PC-9 (cell line): ENCODE measurements at places on chromosomes 4 and X. TPM values are rescaled to one million over a fixed set of nuclear protein-coding genes. Genes with fewer than 3 reads are reported as not detected.

GRCh38 chr4:177281351-177281909, 28.2 kb upstream of the NEIL3 start:
- no peak overlapping the region for H3K27ac ChIP-seq
- no peak overlapping the region for H3K4me3 ChIP-seq
- H3K4me1 ChIP-seq: no peaks in the 10 kb centered on the region
- DNase-seq: no peak
- H3K27me3 ChIP-seq: no peaks in the 10 kb centered on the region
- no peaks in the 10 kb centered on the region for H3K36me3 ChIP-seq

GUCY1A1 gene
- total RNA-seq: 0.17 and 0.43 TPM in 2 replicates

- H3K4me1 ChIP-seq: no peaks in the 10 kb centered on the region
- no peak overlapping the region for H3K4me3 ChIP-seq
- no peak for DNase-seq
- no peaks in the 10 kb centered on the region for H3K27me3 ChIP-seq
- no peaks in the 10 kb centered on the region; the same call in 1 of the 2 replicates for H3K36me3 ChIP-seq
- H3K27ac ChIP-seq: no peak overlapping the region
Measured at GRCh38 chrX:72644946-72645345, 69.2 kb downstream of the PHKA1 start.

DNA sequence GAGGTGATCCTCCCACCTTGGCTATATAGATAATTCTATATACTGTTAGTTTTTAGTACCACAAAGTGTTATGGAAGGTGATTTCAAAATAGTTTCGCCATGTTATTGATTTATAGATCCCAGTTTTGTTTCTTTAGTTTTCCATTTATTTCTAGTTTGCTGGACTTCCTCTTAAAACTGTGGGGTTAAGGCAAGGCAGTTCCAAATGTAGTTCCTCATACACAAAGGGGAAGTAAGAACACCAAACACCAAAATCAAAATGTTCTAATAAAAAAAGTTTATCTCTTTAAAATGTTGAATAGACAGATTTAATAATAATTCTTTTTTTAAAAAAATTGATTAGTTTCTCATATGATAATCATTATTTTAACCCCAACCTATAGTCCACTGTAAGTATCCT, 6.8 kb upstream of the CISD2 start:
- H3K27me3 ChIP-seq: no peaks in the 10 kb centered on the region
- peaks cover 4% of the 10 kb centered on the region; the same call in 1 of the 2 replicates for H3K4me1 ChIP-seq
- DNase-seq: no peak
- H3K36me3 ChIP-seq: no peaks in the 10 kb centered on the region
- no peak overlapping the region for H3K4me3 ChIP-seq

- no peaks in the 10 kb centered on the region for H3K4me1 ChIP-seq
- H3K27ac ChIP-seq: no peak overlapping the region
- DNase-seq: no peak
- H3K36me3 ChIP-seq: no peaks in the 10 kb centered on the region
- H3K27me3 ChIP-seq: no peaks in the 10 kb centered on the region
Measured at GRCh38 chr4:55122235-55122634, 3.2 kb downstream of the KDR start.

MAPK10 gene
- 3.1 and 4.2 TPM in 2 replicates for total RNA-seq

UGT2A2 gene
- total RNA-seq: not detected in 2 replicates

- no peak overlapping the region for H3K27ac ChIP-seq
- H3K4me1 ChIP-seq: no peaks in the 10 kb centered on the region
- no peak overlapping the region for H3K4me3 ChIP-seq
- no peaks in the 10 kb centered on the region for H3K36me3 ChIP-seq
- DNase-seq: no peak
Measured at GRCh38 chr4:118224243-118224829, 128.5 kb downstream of the PRSS12 start.

DNA sequence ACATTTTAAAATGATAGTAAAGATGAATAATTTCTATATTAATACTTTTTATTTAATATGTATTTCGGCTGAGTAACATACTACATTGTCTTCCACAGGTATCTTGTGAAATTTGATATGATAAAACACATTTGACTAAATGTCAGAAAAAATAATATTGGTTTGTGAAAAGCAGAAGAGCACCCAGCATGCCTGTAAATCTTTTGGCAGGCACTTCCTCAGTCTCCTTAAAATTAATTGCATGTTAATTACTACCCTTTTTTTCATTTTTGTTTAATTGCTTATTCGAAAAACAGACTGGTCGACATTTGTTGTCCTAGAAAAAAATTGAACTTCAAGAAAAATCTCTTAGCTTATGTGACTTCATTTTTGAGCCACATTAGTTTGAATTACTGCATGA, 40.6 kb downstream of the CLCN3 start:
- peak overlapping the region; percentile 98 for H3K27ac ChIP-seq
- H3K36me3 ChIP-seq: no peaks in the 10 kb centered on the region
- no peaks in the 10 kb centered on the region for H3K27me3 ChIP-seq
- peaks cover 47% of the 10 kb centered on the region for H3K4me1 ChIP-seq
- no peak for DNase-seq

- H3K4me1 ChIP-seq: peaks cover 17% of the 10 kb centered on the region
- H3K27me3 ChIP-seq: no peaks in the 10 kb centered on the region
- no peak for DNase-seq
- H3K27ac ChIP-seq: no peak overlapping the region
- H3K36me3 ChIP-seq: no peaks in the 10 kb centered on the region
Measured at GRCh38 chr4:102761296-102761701, 531 bp upstream of the MANBA start.

SMIM10 gene
- 0.50 and 0.52 TPM in 2 replicates for total RNA-seq

IRF2 gene
- total RNA-seq: 27.4 and 34.4 TPM in 2 replicates

DNA sequence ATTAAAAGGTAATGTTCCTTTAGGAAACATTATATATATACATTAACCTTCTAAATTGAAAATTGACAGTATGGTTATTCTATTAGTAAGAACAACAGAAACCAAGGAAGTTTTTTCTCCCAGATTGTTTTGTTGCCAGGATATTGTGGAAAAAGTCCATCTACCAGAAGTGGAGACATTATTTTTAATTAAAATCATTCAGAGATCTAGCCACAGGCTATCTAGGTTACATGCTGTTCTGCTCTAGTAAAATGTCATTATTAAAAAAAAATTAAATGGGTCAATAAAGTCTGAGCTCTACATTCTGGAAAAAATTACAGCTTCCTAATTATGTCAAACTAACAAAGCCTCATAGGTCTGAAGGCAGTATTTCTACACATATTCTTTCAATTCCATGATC, 74.3 kb downstream of the NSG1 start:
- no peak overlapping the region for H3K27ac ChIP-seq
- H3K4me3 ChIP-seq: no peak overlapping the region
- H3K27me3 ChIP-seq: no peaks in the 10 kb centered on the region
- no peaks in the 10 kb centered on the region; the same call in 1 of the 2 replicates for H3K36me3 ChIP-seq
- no peak for DNase-seq

DNA sequence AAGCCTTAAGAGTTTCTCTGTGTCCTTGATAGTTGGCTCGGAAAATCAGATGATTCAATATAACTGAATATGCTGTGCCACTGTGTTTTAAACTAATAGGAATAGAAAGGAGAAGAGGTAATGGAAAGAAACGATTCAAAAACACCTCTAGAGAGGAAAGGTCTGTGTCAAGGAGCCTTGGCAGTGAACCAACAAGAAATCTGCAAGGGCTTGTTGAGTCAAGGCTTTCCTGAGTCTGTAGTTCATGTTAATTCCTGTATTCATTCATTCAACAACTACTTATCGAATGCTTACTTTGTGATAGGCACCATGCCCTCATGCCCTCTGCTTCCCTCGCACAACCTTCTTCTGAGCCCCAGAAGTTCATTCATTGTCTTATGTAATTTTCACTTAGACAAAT, 336.0 kb downstream of the PDHA2 start:
- no peak overlapping the region for H3K4me3 ChIP-seq
- DNase-seq: no peak
- H3K36me3 ChIP-seq: no peaks in the 10 kb centered on the region
- no peaks in the 10 kb centered on the region for H3K27me3 ChIP-seq

GRCh38 chr4:101102114-101102742, 245.1 kb downstream of the PPP3CA start:
- no peaks in the 10 kb centered on the region for H3K36me3 ChIP-seq
- no peak overlapping the region for H3K27ac ChIP-seq
- no peaks in the 10 kb centered on the region for H3K4me1 ChIP-seq
- H3K27me3 ChIP-seq: no peaks in the 10 kb centered on the region

ADAM29 gene
- not detected in 2 replicates for total RNA-seq

- no peaks in the 10 kb centered on the region for H3K27me3 ChIP-seq
- no peak for DNase-seq
- H3K36me3 ChIP-seq: no peaks in the 10 kb centered on the region
- H3K4me3 ChIP-seq: no peak overlapping the region
Measured at GRCh38 chr4:89645482-89645881, 191.5 kb downstream of the SNCA start.

- DNase-seq: no peak
- H3K27ac ChIP-seq: no peak overlapping the region
- no peaks in the 10 kb centered on the region for H3K36me3 ChIP-seq
- H3K4me3 ChIP-seq: no peak overlapping the region
- no peaks in the 10 kb centered on the region for H3K27me3 ChIP-seq
- H3K4me1 ChIP-seq: no peaks in the 10 kb centered on the region
Measured at GRCh38 chr4:98305576-98305975, 44.4 kb downstream of the RAP1GDS1 start.
